Stimulated activated CD4-positive, alpha-beta T cell treated with anti-CD3 and anti-CD28 coated beads, Interleukin-2, amount 100 ng/mL, for 24 hours (primary cell): ENCODE measurements at places on chromosomes 11 and 22.
A peak's percentile ranks its signal among the peaks of the same experiment; 100 is the strongest.

DNA sequence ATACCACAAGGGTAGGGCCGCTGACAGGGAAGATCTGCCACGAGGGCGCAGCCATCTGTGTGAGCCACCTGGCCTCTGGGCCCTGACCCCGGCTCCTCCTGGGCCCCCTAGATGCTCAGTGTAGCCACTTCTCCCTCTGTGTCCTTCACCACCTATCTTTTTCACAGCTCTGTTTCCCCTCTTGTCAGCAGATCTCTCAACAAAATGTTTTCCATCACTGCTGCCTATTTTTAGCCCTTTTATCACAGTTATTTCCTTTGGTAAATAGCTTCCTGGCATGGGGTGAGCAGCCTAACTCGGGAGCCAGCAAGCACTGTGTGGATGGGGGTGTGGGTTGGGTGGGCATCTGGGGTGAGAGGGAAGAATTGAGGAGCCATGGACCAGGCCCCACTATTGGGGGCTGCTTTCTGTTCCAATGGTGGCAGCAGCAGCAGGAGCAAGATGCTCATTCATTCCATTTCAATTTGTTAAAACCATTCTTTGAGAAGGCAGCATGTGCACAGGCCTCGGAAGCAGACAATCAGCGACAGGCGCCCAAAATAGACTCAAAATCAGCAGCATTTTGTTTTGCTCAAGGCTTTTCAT, 135.2 kb upstream of the NAV2 start:
- no peak for DNase-seq

DNA sequence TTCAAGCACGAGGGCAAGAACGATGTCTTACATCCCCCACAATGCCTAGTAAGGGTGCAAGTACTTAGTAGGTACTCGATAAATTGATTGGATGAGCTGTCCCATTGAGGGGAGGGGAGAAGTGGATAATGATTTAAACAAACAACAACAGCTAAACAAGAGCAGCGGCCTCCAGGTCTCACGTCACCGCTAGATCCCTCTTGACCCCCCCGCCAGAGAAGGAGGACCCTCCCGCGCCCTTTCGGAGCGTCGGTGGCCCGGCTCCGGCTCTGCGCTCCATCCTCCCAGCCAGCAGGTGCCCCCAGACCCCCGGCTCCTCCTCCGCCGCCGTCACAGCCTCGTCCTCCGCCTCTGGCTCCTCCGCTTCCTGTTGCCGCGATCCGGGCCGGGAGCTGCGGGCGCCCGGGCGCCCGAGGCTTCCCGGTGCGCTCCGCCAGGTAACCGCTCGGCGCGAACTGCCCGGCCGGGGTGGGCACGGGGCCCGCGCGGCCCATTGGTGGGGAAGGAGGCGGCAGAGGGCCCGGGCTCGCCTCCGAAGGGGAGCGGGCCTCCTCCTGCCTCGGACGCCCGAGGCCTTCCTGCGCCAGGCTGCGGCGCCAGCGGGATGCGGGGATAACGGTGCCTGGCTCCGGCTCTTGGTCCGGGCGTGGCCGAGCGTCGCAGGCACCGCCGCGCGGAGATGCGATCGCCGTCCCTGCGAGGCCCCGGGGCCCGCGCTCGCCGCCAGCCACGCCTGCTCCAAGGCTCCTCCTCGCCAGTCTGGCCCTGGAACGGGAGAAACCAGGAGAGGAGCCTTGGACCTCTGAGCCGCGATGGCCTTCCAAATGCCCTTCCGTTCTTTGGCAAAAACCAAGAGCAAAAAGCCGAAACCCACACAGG, at the start of gene TLCD5:
Gene TLCD5, plus strand, starts transcription at position 368 of the 879 bp plus-strand sequence. CDS start 2,143 bp downstream, outside the sequence.
- DNase-seq = peak; percentile 36

DNA sequence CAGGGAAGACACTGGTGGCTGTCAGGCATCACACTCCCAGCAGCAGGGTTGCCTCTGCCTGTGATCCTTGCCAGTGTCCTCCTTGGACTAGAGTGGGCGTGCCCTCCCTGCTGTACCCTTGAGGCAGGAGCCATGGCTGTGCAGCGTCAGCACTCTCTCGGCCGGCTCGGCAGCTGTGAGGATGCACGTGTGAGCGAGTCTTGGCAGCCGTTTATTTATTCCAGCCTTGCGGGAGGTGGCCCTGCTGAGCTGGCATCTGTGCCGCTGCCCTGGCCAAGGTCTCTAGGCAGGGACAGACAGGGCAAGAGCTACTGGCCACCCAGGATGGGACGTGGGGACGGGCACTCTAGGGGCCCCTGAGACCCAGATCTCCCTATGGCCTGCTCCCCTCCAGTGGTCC, 33.9 kb downstream of the TSPAN4 start:
- DNase-seq = no peak

- no peak for DNase-seq
These were observed 184.3 kb downstream of the IGLL1 start for GRCh38 chr22:23395530-23396361.

GRCh38 chr11:10351765-10352641, 47.1 kb downstream of the ADM start:
- DNase-seq = no peak

GRCh38 chr11:105081412-105082150, 36.4 kb upstream of the CARD16 start:
- no peak for DNase-seq

DNA sequence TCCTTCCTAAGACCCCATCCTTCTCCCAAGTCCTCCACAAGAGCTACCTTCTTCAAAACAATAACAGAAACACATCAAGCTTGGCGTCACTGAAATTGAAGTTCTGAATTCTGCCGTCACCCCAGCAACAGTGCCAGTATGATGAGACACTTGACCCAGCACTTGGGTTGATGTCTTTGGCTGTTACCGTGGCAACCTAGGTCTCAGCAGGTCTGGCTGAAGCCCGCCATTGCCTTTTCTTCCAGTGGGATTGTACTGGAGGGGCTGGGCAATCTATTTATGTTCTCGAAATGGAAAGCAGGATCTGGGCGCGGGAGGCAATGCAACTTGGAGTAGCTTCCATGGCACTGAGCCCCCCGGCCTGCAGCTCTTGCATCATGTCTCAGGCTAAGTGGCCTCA, 23.8 kb downstream of the NPTXR start:
- DNase-seq = no peak
